Stimulated activated CD4-positive, alpha-beta T cell treated with anti-CD3 and anti-CD28 coated beads, Interleukin-4, amount 100 ng/mL, for 24 hours (primary cell): ENCODE measurements at places on chromosomes 13 and 19.

GRCh38 chr13:35345992-35346391 is 130.5 kb downstream of the MAB21L1 start:
- no peak for DNase-seq

DNA sequence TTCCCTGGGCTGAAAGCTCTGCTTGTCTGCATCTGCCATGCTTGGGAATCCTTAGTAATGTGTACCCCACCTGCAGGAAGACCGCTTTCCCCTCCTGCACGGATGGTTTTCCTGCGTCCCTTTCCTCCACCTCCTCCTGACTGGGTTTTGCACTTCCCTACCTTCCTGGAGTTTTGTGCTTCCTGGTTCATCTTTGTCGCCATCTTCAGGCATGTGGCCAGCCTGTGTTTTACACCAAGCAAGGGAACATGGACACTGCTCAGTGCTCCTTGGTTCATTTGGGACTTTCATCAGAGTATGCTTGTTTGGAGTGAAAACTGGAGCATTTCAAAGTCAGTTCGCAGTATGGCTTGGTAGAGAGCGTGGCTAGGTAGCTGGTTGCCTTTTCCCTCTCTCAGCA is 30.7 kb downstream of the ERICH6B start:
- no peak for DNase-seq

GRCh38 chr13:60974296-60974695 is 441.4 kb downstream of the PCDH20 start:
- DNase-seq: no peak

- no peak for DNase-seq
Measured at GRCh38 chr13:28885181-28885580, 65.0 kb downstream of the MTUS2 start.

GRCh38 chr13:113098162-113098732 is 7.3 kb upstream of the F7 start:
- no peak for DNase-seq

DNA sequence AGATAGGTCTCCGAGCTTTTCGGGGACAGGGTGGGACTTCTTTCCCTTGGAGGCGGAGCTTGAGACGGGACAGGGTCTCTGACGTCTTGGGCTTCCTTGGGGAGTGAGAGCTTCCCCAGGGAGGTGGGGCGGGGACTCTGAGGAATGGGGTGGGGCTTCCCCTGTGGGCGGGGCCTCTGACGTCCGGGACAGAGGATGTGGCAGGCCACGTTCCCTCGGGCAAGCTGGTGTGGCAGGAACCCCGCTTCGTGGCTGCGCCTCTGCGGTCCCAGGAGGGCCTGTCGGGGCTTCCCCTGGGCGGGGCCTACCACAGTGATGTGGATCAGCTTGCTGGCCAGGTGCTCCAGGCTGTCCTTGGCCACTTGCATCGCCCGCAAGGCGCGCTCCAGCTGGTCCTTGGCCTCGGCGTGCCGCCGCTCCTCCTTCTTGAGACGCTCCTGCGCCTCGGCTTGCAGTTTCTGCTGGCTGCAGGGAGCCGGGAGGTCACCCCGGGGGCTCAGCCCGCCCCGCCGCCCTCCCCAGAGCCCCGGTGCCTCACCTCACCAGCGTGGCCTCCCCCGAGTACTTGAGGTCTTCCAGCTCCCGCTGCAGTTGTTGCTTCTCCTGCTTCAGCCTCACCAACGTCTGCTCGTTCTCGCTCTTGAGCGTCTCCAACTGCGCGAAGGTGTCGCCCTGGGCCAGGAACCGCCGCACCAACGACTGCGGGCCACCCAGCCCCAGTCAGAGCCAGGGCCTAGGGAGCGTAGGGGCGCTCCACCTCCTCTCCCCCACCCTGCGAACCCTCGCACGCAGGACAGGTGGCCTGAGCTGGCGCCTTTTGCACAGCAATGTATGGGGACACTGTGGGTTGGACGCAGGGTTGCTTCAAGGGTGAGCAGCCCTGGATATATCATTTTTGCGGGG is 3.3 kb upstream of the RGL3 start:
- peak; percentile 59 for DNase-seq

GRCh38 chr13:111893071-111893606 is 173.8 kb upstream of the SOX1 start:
- DNase-seq: no peak

- peak; percentile 87 for DNase-seq
Measured at GRCh38 chr19:6678690-6679109, 8.7 kb upstream of the TNFSF14 start.

GRCh38 chr13:109785141-109785891 is 1.1 kb downstream of the IRS2 start:
- DNase-seq: peak; percentile 47

DNA sequence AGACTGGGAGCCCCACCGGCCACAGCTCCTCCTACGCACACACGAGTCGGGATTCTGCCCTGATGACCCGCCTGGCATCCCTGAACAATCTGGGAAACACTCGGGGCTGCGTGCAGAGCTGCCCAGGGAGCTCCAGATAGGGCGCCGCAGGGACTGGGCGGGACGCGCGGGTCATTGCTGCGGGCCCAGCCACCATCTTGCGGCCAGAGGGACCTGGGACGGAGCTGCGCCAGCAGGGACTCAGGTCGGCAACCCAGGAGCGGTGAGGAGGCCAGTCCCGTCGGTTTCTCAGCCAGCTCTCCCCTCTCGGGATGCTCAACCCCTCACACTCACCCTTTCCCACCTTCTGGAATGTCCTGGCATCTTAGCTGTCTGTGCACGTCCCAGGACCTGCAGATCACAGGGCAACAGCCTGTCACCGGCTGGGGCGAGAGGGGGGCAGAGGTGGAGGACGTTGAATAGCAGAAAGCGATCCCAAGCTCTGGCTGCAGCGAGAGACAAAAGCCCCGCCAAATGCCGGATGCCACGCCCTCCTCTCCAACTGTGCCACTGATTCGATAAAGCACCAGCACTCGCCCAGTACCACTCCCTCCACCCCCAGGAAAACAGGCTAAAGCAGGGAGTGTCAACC is 20.4 kb upstream of the ZNF91 start:
- no peak for DNase-seq

DNA sequence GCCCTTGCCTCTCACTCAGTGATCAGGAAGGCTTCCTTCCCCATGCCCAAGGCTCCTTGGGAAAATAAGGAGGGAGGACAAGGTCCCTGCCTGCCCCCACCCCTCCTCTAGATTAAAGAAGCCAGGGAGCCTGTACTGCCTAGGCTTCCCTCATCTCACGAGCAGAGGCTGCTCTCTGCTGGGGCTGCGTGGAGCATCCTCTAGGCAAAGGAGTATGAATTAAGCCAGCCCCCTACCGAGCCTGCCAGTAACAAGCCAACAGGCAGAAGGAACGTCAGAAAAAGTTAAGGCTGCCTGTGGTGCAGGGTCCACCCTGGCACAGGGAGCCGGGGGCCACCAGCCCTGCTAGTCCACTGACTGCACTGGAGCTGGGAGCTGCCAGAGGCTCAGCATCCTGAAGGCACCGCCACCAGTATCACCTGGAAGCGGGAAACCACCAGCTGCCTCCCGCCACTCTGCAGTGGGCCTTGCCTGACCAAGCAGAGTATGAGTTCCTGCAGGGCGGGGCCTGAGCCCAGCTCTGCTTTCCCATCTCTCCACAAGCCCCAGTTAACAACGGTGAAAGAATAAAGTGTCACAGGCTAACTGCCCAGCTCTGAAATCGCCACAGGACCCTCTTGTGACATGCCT is 6.8 kb downstream of the NAPA start:
- no peak for DNase-seq

- no peak for DNase-seq
Measured at GRCh38 chr13:98110749-98111148, 32.1 kb upstream of the FARP1 start.

DNA sequence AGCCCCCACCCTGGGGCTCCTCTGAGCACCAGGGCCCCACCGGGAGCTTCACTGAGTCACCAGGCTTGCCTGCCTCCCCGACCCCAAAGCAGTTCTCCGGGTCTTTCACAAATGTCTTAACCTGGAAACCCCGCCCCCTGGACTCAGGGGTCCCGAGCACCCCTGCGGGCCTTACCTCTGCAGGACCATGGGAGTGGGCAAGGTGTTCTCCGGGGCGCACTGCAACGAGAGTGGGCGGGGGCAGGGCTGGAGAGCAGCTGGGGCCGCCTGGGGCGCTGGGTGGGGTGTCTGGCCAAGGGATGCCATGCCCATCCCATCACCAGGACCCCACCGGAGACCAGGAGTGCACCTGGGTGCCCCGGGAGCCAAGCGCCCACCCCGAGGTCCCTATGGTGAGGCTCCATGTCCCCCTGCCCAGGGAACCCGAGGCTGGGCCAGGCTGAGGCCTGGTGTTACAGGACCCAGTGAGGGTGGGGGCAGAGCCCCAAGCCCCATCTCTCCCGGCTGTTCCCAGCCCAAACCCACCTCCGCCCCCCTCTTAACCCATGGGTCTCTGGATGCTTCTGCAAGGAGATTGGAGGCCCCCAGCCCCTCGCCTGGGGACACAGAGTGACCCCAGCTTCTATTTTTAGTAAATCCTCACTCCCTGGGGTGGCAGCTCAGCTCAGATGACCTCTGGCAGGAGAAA is 10.9 kb downstream of the MKNK2 start:
- DNase-seq: no peak

DNA sequence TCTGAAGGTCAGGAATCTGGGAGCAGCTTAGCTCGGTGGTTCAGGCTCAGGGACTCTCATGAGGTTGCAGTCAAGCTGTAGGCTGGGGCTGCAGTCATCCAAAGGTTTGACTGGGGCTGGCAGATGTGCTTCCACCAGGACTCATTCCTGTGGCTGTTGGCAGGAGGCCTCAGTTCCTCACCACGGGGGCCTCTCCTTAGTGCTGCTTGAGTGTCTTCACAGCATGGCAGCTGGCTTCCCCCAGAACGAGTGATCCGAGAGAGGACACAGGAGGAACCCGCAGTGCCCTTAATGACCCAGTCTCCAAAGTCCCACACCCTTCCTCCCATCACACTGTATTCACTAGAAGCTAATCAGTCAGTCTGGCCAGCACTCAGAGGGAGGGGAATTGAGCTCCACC is 38.7 kb upstream of the EHD2 start:
- no peak for DNase-seq
